ENCODE measurements at places on chromosomes 6 and 20.

- peak; percentile 89 for DNase-seq
Observed at GRCh38 chr6:73585566-73586415, 65.0 kb upstream of the EEF1A1 start.

GRCh38 chr6:72381076-72381475 is 240.8 kb upstream of the KCNQ5 start:
- no peak for DNase-seq

- no peak for DNase-seq
Observed at GRCh38 chr6:39840781-39841180, 48.6 kb downstream of the DAAM2 start.

DNA sequence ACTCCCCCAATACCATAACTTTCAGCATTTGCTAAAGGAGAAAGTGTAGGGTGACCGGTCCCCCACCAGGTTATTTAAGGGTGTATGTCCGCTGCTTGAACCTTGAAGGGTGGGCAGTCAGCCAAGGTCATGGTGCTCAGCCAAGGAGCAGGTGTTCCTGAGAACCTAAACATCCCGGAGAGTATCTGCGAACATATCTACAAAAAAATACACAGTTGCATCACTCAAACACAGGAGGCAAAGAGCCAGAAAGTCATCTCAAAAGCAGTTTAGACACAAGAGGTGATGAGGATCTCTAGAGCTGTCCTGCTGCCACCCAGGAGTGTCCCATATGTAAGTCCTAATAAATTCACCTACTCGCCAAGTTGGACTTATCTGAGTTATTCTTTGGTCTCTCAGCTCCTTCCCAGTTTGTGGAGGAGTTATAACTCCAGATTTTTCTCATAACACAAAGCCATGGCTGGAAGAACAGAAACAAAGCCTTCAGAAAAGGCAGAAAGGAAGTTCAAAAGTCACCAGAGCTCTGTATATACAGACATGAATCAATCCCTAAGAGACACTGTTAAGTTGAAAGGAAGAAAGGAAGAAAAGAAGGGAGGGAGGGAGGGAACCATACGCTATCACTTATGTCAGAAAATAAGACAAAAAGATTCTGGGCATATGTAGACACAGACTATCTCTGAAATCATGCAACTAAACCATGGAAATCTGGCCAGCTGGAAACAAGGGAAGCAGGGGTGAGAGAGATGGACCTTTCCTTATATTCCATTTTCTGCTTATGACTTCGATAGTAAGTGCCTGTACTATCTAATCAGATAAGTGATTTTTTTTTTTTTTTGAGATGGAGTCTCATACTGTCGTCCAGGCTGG is 11.3 kb downstream of the MBOAT1 start:
- DNase-seq = no peak

GRCh38 chr20:14685183-14685582 is 347.8 kb upstream of the FLRT3 start:
- DNase-seq = no peak

DNA sequence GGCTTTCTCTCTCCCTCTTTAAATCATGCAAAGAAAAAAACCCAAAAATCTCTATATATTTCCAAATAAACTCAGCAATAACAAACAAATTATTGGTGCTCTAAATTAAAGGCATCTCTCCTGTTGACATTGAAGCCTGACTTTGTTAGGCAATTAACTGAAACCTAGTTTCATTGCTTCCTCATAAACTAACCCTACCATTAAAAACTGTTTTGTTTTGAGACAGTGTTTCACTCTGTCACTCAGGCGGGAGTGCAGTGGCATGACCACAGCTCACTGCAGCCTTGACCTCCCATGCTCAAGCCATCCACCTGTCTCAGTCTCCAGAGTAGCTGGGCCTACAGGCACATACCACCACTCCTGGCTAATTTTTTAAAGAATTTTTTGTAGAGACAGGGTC is 34.9 kb downstream of the PIGU start:
- DNase-seq = no peak

- no peak for DNase-seq
Observed at GRCh38 chr6:52190409-52190808, 4.2 kb downstream of the IL17A start.

- DNase-seq = no peak
Observed at GRCh38 chr20:44423480-44423879, 52.2 kb upstream of the TTPAL start.

Measured in Kasumi-1 (cell line).